ENCODE measurements at places on chromosomes 16 and 17.

GRCh38 chr16:87552772-87553573 is 49.3 kb upstream of the JPH3 start:
- peak; percentile 77 for DNase-seq

GRCh38 chr17:77735081-77735565 is 223.4 kb upstream of the TNRC6C start:
- no peak for DNase-seq

DNA sequence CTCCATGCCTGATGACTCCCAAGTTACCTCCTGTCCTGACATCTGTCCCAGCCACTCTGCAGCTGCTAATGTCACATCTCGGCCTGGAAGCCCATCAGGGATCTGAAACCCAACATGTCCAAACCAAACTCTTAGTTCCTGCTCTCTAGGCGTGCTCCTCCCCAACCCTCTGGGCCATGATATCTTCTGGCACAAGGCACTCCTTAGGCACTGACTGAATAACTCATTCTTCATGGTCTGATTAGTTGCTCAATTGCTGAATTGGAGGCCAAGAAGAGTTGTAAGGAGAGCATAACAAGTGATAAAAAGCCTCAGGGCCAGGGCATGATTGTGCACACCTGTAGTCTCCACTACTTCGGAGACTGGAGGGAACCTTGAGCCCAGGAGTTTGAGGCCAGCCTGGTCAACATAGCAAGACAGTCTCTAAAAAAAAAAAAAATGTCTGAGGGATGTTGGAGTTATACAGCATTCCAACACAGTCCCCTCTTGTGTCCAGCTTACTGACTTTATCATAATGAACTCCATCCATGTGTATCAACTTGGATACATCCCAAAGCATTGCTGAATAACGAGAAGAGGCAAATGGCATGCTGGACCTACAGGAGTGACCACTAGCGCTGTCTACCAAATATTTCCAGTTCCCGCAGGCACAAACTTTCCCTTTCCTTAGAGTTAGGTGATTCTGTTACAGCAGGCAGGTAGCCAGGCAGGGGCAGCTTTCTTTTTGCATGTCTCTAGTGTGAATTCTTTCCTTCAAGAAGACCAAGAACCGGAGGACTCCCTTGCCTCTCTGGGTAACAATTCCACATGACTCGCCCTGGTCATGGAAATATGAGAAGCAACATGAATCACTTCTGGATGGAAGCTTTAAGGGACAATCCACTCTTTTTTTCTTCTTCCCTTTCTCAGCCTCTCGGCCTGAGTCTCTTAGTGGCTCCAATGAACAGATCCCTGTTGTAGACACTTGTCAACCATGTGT is 18.1 kb upstream of the SHCBP1 start:
- no peak for DNase-seq

DNA sequence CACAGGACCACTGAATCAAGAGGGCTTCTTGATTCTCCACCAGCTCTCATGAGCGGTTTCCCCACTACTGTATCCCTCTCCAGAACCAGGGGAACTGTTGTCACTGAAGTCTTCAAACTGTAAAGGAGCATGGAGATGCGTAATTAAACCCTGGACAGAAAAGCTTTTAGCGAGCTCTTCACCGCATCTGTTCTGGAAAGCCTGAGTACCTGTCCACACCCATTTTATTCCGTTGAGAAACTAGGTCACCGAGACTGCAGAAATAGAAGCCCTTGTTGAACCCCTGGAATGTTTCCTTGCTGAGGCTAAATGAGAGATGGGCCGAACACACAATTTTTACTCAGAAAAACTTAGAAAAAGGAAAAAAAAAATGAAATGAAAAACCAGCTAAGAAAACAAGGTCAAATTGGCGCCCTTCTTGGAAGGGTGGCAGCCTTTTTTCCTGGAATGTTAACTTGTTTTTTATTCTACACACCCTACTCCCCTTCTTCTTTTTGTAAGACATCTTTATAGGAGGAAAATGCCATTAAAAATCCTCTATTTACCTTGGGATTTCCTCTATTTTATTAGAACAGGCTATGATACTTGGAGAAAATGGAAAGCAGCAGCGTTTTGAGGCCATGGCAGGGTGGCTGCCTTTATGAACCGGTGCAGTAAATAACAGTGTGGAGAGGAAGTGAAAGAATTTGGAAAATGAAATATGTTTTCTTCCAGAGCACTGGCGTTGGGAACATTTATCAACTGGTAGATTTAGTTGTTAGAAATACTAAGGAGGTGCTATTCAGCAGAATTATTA is 52.6 kb upstream of the CRISPLD2 start:
- no peak for DNase-seq

DNA sequence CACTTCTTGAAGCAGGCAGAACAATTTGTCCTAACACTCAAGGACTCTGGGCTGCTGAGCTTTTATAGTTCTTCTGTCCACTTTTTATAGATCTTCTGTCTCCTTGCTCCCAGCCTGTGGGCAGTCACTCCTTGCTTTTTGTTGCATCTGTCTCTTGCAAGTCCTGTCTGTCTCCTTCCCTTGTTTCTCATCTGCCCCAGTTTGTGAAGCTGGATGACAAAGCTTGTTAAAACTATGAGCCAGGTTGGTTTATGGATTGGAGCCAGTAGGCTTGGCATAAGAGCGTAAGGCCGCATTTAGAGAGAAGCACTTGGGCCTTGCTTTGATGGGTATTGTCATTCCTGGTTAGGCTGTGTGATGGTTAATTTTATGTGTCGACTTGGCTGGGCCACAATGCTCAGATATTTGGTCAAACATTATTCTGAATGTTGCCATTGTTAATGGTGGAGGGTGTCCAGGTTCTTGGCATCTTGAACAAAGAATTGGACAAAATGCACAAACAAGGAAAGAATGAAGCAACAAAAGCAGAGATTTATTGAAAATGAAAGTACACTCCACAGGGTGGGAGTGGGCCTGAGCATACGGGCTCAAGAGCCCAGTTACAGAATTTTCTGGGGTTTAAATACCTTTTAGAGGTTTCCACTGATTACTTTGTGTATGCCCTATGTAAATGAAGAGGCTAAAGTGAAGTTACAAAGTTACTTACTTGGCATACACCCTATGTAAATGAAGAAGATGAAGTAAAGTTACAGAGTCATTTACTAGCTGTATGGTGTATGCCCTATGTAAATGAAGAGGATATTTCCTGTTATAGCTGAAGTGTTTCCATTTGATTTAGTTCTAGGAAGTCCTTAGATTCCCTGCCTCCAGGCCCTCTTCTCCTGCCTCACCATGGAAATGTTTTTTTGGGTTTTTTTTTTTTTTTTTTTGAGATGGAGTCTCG is 8.0 kb upstream of the CPPED1 start:
- DNase-seq, result no peak

DNA sequence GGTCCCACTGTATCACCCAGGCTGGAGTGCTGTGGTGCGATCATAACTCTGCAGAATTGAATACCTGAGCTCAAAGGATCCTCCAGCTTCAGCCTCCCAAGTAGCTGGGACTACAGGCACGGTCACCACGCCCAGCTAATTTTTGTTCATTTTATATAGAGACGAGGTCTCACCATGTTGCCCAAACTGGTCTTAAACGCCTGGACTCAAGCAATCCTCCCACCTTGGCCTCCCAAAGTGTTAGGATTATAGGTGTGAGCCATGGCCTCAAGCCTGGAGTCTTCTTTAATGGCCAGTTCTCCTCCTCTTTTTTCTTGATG is 484 bp downstream of the CD300LB start:
- DNase-seq, result no peak

- no peak for DNase-seq
Measured at GRCh38 chr17:35001549-35001948, 21.2 kb downstream of the LIG3 start.

GRCh38 chr16:18800775-18801144 is 589 bp downstream of the ARL6IP1 start:
- DNase-seq, result no peak

GRCh38 chr16:1337486-1337885 is 4.0 kb downstream of the BAIAP3 start:
- no peak for DNase-seq

- DNase-seq, result no peak
Measured at GRCh38 chr17:70074956-70075355, at the start of gene KCNJ16. Gene KCNJ16, plus strand, starts transcription at chr17:70075225. Its CDS starts 56,863 bp downstream, at chr17:70132088.

DNA sequence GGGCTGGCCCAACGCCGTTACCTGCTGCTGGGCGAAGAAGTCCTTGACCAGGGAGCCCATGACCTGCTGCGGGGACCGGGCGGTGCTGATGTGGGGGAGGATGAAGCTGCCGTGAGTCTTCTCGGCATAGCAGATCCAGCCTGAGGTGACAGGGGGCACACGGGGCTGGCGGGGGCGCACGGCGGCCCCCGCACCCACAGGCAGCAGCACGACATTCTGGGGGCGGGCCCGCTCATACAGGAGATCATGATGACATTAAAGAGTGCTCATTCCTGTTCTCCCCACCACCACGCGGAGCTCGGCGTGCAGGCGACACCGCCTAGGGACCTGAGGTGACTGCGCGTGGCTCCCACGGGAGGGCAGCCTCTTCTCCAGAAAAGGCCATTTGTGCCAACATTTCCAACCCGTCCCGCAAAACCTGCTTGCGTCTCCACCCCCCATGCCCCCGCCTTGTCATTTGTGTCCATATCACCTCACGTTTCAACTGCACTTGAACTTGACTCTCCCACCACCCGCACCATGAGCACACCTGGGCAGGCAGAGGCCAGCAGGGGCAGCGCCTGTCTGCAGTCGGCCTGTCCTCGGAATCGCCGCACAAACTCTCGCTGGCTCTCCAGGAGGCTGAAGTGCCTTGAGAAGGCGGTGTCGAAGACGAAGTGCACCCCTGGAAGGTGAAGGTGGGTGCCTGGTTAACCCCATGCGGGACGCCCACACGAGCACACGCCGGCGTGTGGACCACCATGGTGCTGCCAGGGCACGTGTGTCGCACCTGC is 6.4 kb downstream of the CIAO3 start:
- peak; percentile 1 for DNase-seq

GRCh38 chr16:12752159-12752558 is 51.5 kb downstream of the CPPED1 start:
- DNase-seq, result no peak

DNA sequence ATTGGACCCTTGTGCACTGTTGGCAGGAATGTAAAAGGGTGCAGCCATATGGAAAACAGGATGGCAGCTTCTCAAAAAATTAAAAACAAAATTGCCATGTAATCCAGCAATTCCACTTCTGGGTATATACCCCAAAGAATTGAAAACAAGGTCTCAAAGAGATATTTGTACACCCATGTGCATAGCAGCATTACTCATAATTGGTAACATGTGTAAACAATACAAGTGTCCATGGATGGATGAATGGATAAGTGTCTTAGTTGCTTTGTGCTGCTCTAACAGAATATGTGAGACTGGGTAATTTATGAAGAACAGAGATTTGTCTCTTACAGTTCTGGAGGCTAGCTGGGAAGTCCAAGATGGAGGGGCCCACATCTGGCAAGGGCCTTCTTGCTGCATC is 3.8 kb upstream of the RUNDC3A start:
- DNase-seq, result no peak

DNA sequence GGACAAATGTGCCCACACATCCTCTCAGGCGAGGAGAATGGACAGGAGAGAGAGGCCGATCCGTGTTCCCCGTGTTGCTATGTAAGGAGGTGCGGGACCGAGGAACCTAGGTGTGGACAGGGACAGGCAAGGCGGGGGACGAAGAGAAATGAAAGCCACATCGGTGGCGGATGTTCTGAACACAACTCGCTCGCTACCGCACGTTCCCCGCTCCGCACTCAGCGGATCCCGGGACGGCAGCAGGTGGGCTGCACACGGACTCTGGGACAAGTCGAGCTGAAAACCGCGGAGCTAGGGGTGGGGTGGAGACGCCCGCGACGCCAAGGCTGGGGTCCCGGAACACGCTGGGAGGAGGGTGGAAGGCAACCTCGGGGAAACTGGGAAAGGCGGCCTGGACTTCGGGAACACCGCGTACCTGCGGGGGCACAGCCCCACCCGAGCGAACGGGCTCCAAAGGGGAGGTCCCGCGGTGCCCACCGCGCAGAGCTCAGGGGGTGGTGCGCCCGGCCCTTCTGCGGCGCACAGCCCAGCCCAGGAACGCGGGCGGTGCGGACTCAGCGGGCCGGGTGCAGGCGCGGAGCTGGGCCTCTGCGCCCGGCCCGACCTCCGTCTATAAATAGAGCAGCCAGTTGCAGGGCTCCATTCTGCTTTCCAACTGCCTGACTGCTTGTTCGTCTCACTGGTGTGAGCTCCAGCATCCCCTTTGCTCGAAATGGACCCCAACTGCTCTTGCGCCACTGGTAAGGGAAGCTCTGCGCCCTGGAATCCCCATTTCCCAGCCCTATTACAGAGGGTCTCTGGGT is at the start of gene MT1E:
Gene MT1E (plus strand): TSS at position 642 of the 803 bp plus-strand sequence. CDS start 71 bp downstream, at position 713.
- DNase-seq, result peak; percentile 82

DNA sequence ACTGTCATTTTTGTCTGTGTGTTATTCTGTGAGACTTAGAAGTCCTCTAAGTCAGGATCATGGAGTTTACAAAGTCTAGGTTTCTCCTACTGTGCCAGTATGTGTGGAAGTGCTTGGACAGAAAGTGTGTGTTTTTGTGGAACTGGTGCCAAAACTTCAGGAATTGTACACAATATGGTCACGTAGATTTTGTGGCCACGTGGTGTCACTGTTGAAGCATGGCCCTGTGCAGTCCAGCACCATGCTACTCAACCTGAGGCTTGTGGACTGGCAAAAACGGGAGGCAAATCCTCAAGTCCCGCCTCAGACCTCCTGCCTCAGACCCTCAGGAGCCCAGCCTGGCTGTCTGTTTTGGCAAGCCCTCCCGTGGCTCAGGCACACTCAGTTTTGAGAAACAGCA is 16.7 kb upstream of the ALKBH5 start:
- no peak for DNase-seq

DNA sequence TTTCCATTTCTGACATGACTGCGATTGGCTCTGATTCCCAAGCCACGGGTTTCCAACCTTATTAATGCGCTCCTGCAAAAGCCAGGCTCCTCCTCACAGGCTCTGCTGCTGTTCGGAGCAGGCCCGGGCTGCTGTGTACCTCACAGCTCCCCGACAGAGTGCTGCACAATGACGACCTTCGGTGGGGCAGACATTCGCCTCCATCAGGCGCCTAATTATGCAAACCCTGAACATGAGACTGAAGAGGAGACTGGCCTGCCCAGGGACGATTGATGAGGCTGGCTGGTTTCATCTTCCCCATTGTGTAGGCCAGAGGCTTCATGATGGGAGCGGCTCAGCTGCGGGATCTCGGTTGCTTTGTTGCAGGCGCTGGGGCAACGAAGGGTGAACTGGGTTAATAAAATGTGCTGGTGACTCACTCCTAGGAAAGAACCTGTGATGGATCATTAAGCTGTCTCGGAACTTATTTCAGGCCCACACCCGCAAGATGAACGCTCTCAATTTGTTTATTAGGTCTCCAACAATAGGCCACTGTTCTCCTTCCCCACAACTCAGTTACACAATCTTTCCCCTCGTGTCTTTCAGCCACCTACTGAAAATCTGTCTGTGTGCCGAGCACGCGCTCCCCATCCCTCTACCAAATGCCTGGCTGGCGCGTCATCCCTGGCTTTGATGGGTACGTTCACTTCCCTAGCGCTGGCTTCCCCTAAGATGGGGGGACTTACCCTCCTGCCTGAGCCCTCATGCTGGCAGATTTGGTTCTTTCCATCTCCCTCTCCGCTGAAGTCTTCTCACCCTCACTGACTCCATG is 27.2 kb upstream of the TOB1 start:
- DNase-seq, result no peak

DNA sequence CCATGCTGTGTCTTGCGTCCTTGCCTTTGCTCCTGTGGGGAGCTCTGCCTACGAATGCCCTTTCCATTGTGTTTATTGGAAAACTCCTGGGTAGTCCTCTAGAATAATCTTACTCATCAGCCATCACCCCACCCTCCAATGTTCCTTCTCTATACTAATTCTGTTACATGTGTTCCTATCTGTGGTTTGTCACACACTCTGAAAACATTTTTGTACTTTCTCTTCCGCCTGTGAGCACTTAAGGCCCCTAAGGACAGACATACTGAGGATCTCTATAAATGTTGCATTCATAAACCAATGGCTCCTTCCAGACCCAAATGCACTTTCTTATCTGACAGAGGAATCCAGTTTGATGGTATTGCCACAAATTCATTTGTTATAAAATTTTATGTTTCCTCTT is 53.9 kb upstream of the MON1B start:
- no peak for DNase-seq
